AG09309 (cell line): ENCODE measurements at places on chromosomes 3 and 15.

- no peak for DNase-seq
Measured at GRCh38 chr3:18732474-18732873, 307.3 kb upstream of the SATB1 start.

DNA sequence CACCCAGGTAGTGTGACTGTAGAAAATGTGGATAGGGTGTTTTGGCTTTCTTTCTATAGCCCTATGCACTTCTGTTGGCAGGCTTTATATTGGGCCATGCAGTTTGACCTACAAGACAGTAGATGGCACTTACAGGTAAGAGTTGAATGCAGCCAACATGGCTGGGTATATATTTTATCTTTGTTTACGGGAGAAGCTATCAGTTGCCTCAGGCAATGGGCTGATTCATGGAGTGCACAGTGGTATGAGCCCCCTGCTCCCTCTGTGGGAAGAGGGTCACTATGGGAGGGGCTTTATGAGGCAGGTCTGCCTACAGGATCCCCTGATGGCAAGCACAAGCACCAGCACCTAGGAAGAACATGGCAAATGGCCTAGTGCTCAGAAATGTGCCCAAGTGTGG lies 301.2 kb upstream of the CDIN1 start:
- no peak for DNase-seq

DNA sequence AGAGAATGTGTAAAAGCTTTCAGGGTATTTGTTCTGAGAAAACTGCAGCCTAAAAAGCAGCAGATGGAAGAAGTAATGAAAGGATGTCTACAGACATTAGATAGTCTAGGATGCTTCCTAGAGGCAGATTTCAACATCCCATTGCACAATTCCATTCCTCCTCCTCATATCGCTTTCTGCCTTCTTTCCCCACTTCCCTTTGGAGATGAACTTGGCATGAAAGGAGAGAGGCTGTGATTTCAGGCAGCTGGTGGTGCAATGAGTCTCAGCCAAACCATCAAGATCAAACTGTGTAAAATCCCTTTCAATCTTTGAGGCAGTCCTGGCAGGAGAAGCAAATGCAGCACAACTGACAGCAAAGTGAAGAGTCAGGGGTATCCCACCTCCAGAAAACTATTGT lies 438.7 kb upstream of the KCNMB2 start:
- DNase-seq, result peak; percentile 82

DNA sequence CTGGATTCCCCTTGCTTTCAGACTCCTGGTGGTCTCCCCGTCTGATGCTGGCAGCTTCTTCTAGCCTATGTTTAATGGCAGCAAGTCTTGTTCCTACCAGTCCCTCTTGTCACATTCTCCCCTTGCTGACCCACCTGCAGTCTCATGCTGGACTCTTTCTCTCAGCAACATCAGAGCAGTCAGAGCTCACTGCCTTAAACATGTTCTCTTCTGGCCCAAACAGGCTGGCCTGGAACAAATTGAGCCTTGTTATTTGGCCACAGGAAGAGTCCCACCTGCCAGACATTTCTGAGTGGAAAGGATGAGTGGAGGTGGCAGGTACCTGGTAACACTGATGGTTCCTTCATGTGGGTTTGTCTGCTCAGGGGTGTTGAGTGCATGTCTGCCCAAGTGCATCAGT lies 59.2 kb upstream of the APEH start:
- DNase-seq, result no peak

- no peak for DNase-seq
Measured at GRCh38 chr15:73518180-73518862, 75.4 kb downstream of the REC114 start.

GRCh38 chr3:156449710-156450574 lies 105.0 kb downstream of the SSR3 start:
- peak; percentile 8 for DNase-seq

DNA sequence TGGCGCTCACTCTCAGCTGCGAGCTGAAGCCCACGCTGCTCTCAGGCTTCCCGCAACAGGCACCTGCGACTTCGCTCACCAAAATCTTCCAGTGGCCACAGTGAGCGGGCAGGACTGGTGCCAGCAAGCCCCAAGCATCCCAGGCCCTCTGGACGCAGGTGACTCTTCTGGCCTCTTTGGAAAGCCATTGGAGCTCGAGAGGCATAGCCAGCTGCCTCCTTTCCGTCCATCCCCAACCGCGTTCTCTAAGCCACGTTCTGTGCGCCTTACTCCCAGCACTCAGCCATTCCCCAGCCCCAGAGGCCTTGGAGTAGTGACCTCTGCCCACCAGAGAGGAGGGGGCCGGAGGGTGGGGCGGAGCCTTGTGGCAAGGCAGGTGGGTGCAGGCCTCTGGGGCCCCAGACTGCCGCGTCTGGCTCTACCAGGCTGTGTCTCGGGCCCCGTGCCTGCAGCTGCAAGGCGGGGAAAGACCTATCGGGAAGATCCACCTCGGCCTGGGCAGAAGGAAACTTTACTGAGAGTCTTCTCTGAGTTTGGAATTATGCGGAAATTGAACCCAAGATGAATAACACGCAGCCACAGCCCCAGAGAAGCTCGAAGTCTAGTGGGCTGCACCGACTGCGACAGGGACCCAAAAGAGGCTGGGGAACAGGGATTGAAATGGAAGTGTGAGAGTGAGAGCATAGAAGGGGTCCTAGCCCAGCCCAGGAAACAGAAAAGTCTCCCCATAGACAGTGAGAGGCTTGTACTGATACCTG lies 3.6 kb upstream of the SOX14 start:
- DNase-seq, result no peak

DNA sequence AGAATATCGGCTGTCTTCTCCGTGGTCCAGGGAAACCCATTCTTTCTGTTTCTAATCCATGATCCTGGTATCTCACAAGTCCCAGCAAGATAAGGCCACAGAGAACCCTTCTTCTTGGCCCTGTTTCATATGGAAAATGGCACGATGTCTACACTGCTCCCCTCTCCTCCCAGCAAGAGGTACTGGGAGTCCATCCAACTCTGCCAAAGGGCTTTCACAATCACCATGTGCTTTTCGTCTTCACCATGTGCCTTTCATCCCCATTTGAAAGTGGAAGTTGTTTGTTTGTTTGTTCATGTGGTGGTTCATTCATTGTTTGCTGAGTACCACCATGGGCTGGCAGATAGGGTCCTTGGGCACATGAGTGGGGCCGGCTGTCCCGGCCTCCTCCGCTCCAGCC lies 5.5 kb downstream of the ITIH3 start:
- no peak for DNase-seq

DNA sequence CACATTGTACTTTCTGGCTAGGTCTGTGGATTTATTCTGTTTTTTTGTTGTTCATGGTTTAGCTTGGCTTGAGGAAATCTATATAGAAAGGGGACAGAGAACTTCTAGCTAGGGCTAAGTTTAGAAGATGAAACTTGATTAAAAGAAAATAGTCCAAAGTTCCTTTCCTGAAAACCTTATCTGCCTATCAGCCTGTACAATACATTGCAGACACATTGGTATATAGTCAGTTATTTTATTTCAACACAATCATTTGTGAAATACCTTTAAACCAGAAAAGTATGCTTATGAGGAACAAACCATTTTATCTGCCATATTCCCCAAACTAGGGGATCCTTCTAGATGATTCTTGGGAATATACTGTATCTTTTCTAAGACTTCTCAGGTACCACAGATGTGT lies 147.3 kb upstream of the CGNL1 start:
- DNase-seq, result no peak

- no peak for DNase-seq
Measured at GRCh38 chr3:153338487-153338886, 176.5 kb downstream of the RAP2B start.

DNA sequence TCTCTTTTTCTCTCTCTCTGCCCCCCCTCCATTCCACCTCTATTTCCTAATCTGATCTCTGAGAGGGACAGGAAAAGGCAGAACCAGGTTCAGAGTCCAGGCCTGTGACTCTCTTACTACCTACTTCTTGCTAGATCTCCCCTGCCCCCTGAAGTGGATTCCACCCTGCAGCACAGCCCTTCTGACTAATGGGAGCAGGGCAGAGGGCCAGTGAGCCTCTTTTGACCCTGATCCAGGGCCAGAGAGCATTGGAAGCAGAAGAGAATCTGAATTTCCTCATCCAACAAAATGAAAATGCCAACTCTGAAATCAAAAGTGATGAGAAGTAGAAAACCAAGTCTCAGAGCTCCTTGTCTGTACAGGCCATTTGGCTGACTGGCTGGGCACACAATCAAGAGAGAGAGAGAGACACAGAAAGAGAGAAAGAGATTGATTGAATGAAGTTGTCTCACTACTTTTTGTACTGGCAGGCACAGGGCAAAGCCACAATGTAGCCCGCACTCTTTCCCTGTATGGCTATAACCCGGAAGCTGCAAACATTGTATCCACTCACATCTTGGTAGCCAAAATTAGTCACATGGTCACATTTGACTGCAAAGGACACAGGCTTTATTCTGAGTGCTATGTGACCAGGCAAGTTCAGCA lies 31.6 kb upstream of the GLCE start:
- DNase-seq, result no peak

DNA sequence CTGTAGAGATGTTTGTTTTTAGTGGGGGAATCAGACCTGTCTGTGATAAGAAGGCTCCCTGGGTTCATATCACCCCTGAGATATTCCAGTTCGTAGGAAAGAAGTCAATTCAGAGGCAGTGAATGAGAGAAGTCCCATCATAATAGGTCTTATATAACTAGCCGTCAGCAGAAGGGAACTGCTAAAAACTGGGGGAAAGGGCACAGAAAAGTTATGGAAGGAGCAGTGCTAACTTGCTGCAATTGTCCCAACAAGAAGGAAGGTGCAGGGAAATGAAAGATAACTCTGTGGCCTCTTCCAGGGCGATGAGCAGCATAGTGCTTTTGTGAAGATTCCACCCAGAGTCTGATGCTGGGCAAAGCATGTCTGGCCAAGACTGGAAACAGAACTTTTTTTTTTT lies 9.0 kb upstream of the CA12 start:
- DNase-seq, result no peak

DNA sequence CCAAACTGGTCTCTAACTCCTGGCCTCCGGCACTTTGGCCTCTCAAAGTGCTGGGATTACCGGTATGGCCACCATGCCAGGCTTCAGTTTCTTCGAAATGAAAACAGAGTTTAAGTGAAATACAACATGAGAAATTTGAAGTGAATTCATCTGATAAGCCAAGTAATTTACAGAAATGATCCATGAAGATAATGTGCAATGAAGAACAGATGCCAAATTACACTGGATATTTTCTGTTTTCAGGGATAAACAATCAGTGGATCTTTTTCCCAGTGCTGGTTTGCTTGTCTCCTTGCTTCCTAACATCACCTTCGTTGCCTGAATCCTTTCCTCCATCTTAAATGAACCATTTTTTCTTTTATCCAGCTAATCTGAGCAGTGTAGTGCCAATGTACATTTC lies 46.2 kb upstream of the SUCLG2 start:
- no peak for DNase-seq

DNA sequence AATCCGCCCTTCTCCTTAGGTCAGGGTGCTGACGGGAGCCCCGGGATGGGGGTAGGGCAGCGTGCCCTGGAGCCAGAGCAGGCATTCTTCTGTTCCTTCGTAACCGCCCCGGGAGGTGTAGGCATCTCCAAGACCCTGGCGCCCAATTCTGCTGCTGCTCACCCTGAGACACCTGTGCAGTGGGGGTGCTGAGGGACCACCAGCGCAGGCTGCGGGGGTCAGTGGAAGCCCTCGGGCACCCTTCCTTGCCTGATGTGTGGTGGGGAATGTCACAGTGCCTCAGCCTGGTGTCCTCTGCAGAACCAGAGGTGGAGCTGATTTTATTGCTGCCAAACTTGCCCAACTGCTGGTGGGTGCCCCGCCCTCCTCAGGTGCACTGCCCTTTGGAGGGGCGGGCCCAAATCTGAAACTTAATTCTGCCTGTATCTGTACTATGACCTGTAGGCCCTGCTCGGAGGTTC lies 7.3 kb downstream of the CSK start:
- no peak for DNase-seq

GRCh38 chr3:126419151-126419703 lies 24.5 kb downstream of the CFAP100 start:
- no peak for DNase-seq

GRCh38 chr3:17573396-17573795 lies 169.0 kb downstream of the TBC1D5 start:
- DNase-seq, result no peak
